ENCODE measurements at places on chromosomes 12 and 14. TPM values are rescaled to one million over a fixed set of nuclear protein-coding genes. Genes with fewer than 3 reads are reported as not detected.

CHST11 gene
- 15.5 TPM for total RNA-seq

TAS2R20 gene
- total RNA-seq, result 0.54 TPM

GRCh38 chr14:57533214-57533613, 39.6 kb upstream of the CCDC198 start:
- no peak for DNase-seq

- no peak for DNase-seq
These were observed 30.1 kb downstream of the PRKCH start for GRCh38 chr14:61351477-61351876.
